ENCODE measurements at places on chromosomes 16 and 17. TPM values are rescaled to one million over a fixed set of nuclear protein-coding genes. Genes with fewer than 3 reads are reported as not detected.

DNA sequence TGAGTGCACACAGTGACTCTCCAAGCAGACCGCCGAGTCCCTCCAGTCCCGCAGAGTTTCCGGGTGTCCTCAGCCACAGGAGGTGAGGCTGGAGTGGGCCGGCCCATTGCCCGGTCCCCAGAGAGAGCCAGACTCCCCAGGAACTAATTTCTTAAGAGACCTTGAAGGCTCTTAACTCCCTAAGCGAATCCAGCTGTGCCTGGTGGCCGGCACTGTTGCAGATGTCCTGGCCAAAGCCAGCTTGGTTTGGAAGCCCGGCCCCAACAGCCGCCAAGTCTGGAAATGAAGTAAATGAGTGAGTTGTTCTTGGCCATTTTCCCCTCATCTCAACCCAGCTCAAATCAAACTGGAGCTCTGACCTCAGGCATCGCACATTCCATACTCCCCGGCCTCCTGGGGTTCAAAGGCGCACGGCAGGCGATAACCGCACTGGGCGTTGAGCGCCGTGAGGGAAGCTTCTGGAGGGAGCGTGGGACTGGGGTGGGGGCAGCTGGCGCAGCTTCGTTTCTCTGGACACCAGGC, 42.0 kb downstream of the CMIP start:
- no peak overlapping the region for H3K4me3 ChIP-seq
- DNase-seq: no peak
- H3K27ac ChIP-seq: no peak overlapping the region
- peaks cover 13% of the 10 kb centered on the region for H3K36me3 ChIP-seq
- peaks cover 34% of the 10 kb centered on the region for H3K4me1 ChIP-seq

DNA sequence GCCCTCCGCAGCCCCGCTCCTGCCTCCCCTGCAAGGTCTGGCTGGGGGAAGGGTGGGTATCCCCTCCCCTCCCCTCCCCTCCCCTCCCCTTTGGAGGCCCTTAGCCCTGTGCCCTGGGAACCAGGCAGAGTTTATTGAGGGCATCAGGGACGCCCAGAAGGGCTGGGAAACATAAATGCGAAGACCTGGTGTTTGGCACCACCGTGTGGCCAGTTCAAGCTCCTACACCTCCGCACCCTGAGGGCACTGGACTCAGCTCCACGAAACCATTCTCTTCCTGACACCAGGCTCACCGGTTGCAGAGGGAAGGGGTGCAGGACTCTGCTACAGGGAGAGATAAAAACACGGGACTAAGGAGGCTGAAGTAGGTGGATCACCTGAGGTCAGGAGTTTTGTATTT, 1.0 kb upstream of the AIPL1 start:
- H3K4me3 ChIP-seq: no peak overlapping the region
- H3K27ac ChIP-seq: no peak overlapping the region
- DNase-seq: peak; percentile 68
- peaks cover 73% of the 10 kb centered on the region for H3K27me3 ChIP-seq

Gene KLHL10
- total RNA-seq: not detected

DNA sequence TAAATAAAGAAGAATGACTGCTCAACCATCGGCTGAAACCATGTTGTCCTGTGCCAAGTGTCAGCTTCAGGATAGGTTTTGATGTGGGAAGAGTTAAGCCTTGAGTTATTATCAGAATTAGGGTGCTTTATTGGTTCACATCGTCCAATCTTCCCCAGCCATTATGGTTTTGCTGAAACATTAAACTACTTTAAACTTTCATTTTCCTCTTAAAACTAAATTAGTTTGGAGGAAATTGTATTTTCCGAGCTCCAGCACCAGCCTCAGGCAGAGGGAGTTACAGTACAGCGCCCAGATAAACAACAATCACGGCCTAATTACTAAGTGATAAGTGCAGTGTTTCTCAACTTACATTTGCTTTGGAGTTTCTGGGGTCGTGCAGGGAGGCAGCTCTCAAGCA, 80.2 kb downstream of the TMEM114 start:
- no peaks in the 10 kb centered on the region for H3K4me1 ChIP-seq
- peaks cover 6% of the 10 kb centered on the region for H3K27me3 ChIP-seq
- H3K4me3 ChIP-seq: no peak overlapping the region
- H3K27ac ChIP-seq: no peak overlapping the region

GRCh38 chr17:64130559-64131001, 636 bp upstream of the ERN1 start:
- peak overlapping the region; percentile 89 for H3K27ac ChIP-seq
- peaks cover 17% of the 10 kb centered on the region for H3K4me1 ChIP-seq
- H3K36me3 ChIP-seq: no peaks in the 10 kb centered on the region
- H3K27me3 ChIP-seq: peaks cover 3% of the 10 kb centered on the region
- DNase-seq: no peak

GRCh38 chr16:81469183-81469677, 24.6 kb downstream of the CMIP start:
- H3K4me1 ChIP-seq: peaks cover 45% of the 10 kb centered on the region
- peak overlapping the region; percentile 94 for H3K27ac ChIP-seq
- no peak for DNase-seq
- no peaks in the 10 kb centered on the region for H3K27me3 ChIP-seq

GRCh38 chr16:80303691-80304090, 237.1 kb upstream of the DYNLRB2 start:
- H3K4me3 ChIP-seq: no peak overlapping the region
- H3K27ac ChIP-seq: no peak overlapping the region
- no peak for DNase-seq
- no peaks in the 10 kb centered on the region for H3K4me1 ChIP-seq

All from activated naive CD8-positive, alpha-beta T cell treated with anti-CD3 and anti-CD28 coated beads, Interleukin-2, amount 10 ng/mL, durations not matched to agents 7 days and 5 days (primary cell).